ENCODE measurements at places on chromosomes 16 and 17. TPM values are rescaled to one million over a fixed set of nuclear protein-coding genes. Genes with fewer than 3 reads are reported as not detected.

XAF1 gene
- total RNA-seq: not detected

CCDC154 gene
- 5.7 TPM for total RNA-seq

SPATA22 gene
- not detected for total RNA-seq

METRNL gene
- 54.6 TPM for total RNA-seq

DNA sequence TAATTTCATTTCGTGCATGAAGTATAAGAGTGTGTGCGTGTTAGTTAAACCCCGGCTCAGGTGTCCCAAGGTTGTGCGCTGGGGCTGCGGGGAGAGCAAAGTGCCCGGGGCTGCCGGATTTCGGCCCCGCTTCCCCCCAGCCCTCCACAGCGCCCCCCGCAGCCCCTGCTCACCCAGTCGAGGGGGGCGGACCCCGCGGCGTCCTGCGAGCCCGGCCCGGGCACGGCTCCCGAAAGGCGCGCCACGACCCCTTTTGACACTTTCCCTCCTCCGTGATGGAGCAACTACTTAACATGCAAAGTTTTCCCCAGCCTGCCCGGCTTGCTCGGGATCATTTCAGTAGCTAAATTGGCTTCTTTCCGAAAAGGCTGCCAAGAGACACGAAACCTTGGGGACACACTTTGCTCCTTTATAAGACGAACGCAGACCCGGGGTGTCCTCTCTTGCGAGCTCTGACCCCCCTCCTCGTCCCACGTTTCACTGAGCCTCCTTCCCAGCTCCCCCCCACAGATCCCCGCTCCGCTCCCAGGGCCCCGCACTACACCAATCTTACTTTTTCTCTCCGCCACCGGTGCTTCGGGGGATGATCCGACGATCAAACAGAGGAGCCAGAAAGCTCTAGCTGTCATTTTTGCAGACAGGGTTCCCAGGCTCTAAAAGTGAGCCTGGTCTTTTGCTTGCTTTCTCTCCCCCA is 552 bp downstream of the C17orf58 start:
- peak; percentile 22 for DNase-seq

GRCh38 chr16:88333848-88334777 is 48.6 kb upstream of the ZNF469 start:
- DNase-seq: no peak

DNA sequence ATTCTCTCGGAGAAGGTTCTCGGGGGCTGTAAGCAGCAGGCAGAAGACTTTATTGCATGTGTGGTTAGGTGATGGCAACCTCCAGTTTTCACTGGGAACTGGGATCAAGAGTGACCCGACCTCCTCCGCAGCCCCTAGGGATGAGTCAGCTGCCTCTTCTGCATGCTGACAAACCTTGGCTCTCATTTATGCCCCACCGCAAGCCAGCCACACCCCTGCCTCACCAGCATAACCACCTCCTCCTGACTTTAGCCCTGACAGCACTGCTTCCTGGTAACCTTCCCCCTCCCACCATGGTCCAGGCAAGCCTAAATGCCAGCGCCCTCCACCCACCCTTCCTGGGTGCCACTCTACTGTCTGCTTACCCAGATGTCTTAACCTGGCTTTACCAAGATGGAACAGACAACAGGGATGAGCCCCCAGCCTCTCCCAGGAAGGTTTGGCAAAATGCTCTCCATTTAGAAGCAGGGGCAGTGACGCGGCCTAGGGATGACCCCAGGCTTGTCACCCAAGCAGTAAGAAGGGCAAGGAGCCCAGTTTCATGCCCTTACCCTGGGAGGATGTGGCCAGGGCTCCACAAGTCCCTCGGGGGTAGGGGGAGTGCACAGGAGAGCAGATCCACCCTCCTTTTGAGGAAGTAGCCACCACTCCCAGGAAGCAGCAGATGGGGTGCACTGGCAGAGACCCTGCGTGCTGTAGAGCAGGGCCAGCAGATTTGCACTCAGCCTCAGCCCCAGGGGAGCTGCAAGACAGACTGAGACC is 73.5 kb downstream of the GOSR1 start:
- no peak for DNase-seq

DNA sequence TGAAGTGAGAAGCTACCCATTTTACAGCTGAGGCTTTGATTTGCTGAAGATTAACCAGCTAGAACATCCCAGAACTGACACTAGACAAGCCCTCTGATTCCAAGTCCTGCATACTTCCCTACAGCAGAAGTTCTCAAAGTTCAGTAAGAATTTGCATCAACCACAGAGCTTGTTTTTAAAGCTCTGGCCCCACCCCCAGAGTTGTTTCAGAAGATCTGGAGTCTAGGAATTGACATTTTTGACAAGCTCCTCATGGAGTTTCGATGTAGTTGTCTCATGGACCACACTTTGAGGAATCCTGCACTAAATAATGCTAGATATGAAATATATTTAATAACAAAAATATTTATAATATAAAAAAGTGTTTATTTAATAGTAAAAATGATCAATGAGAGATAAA is 120.3 kb upstream of the ADAMTS18 start:
- no peak for DNase-seq

DNA sequence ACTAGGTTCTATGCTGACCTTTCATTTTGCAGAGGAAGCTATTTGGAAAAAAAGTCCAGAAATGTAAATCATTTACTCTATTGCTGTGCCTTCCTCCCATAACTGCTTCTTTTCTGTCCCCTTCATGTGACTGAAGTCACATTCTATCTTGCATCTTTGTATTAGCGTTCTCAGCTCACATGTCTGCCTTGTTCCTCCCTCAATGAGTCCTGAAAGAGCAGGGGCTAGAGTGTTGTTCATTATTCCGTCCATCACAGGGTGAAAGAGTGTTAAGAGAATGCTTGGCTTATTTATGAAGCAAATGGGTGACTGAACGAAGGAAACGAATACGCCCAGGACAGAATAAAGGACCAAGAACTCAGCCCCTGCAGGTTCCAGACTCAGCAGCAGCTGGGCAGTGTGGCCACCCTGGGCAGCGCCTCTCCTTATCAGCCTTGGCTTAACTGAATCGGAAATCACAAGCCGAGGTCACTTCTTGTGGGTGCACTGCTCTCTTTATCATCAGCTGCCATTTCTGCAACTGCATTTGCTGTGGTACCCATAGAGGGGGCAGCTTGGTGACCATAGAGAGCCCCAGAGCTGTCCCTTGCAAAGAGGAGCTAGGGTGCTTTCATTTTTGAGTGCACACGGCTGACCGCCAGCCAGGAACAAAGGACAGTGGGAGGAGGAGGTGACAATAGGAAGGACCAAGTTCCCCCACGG is 1.8 kb upstream of the PIK3R6 start:
- DNase-seq: no peak

GRCh38 chr17:49955157-49955556 is 13.8 kb upstream of the DLX4 start:
- no peak for DNase-seq

GRCh38 chr17:67992548-67993152 is 3.6 kb downstream of the C17orf58 start:
- DNase-seq: no peak

DNA sequence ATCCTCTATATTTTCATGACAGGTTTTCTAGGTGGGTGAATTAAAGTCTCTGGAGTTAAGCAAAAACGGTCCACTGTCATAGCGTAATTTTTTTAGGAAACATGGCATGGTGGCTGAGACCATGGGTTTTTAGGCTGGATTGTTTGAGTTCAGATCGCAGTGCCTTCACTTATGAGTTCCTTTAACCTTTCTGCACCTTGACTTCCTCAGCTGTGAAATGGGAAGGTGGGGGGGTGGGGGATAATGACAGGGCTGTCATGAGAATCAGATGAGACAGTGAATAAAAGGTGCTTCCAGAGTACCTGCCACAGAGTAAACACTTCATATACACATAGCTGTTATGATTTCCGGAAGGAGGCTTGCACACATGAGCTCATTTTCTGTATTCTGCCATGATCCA is 11.8 kb downstream of the PRCD start:
- no peak for DNase-seq
